ENCODE measurements at places on chromosomes 4 and X.

DNA sequence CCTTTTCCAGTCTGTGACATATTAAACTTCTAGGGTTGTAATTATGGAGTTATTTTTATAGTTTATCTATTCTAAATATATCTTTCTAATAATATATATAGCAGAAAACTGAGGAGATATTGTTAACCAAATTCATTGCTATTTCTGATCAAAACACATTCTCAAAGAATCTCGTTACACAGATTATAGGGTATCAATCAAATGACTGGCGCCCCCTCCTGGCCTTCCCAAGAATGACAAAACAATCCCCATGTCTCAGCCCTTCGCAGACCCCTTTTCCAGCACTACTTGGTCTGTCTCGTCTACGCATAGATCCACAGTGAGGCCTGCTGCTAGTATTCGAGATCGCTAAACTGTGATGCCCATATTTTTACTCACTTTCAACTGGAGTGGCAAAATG is 209.3 kb downstream of the GPC3 start:
- no peak for DNase-seq

GRCh38 chr4:20624793-20625374 is 75.4 kb upstream of the PACRGL start:
- no peak for DNase-seq

DNA sequence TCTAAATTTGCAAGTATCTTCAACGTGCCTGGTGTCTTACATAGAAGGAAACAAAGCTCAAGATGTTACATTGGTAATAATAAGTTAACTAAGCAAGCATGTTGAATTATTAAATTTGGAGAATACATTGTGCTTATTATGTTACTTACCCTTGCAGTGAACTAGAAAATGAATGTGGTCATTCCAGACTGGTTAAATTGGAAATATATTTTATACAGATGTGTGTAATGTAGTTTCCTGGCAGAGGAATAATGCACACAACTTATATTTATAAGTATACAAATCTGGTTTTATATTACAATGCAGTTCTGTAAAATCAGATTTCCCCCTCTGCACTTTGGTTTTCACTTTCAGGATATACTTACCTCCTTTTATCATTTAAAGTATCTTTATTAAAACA is 159.9 kb upstream of the SLIT2 start:
- DNase-seq, result no peak

DNA sequence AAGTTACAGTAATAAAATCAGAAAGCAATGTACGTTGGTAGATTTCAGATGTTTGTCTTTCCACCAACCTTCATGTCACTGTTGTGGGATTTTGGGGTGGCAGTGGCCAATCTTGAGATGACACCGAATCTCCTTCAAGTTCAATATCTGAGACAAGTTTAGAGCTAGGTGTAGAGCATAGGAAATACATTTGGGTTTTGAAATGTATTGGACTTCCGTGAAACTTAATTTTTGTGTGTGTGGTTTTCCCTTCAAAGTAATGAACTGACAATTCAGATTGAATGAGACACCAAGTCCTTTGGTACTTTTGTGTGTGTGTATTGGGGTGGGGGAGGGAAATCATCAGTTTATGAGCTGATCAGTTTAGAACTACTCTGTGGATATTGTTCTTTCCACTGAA is 1.8 kb downstream of the WDR44 start:
- no peak for DNase-seq

- peak; percentile 66 for DNase-seq
These were observed 1043.1 kb upstream of the PABPC4L start for GRCh38 chr4:135244696-135245095.

DNA sequence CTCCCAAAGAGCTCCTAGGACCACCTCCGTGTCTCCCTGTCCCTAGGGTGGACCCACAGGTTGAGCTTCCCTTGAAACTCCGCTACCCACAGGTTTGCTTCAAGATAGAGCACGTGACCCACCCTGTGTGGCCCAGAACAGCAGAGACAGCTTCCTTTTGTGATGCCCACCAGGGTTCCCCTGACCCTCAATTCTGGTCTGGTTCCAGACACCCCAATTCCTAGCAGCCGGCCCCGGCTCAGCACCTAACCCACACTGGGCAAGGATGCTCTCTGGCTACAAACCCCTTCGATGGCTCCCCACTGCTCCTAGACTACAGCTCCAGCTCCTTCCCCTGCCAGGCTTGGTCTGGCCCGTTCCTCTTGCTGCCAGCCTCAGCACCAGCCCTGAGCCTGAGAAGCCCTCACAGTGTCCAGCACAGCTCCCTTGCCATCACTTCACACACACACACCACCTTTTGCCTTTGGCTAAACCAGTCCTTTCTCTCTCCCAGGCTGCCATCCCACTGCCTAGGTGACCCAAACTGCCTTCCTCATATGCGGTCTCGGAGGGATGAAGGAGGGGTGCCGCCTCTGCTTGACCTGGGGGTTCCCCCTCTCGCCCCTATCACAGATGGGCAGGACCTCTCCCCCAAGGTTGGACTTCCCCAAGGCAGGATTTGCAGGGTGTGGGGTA is 6.2 kb downstream of the PNCK start:
- no peak for DNase-seq

- DNase-seq, result peak; percentile 44
These were observed 17.5 kb downstream of the RFC1 start for GRCh38 chr4:39348371-39349315.

DNA sequence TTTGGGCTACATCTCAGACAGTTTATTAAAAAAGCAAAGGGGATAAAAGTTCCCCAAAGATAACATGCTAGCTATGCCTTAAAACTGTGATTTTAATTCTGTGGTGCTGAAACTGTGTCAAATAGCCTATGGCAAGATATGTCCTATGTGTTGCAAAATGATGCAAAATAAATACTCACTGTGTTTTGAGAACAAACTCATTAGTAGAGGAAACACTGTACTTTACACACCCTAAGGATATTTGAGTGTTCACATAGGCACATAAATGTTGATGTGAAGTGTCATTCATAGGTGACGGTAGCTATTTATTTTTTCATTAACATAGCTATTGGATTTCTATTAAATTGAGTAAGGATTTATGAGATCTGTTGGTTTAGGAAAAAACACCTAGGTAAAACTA is 351.9 kb downstream of the FAT4 start:
- no peak for DNase-seq

DNA sequence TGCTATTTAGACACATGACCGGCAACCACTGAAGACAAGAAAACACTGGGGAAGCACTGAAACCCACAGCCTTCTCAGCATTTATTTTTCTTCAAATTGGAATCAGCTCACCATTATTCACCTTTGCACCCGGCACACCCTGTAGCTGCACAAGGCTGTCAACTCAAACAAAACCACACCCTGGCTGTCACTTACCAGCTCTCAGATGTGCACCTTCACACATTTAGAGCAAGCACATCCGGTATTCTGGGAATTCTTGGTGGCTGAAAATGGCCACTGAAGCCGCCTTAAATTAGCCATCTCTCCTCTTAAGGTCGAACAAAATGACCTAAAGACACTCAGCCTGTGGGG is 5.9 kb downstream of the ZFYVE28 start:
- DNase-seq, result no peak

DNA sequence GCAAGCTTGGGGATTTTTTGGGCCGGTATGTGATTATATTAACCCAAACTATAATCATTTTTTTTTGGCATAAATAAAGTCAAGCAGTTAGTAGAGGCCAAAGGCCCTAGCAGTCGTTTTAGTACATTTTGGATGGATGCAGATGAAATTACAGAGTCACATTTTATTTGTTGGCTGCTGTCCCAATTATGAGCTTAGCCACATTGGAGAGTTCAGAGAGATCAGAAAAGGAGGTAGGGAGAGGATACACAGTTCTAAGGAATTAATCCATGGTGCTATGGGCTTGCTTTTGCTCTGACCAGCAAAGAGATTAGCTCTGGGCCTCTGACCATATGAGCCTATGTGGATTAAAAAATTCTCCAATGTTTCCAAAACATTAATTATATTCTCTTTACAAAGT is 395.1 kb downstream of the RAPGEF2 start:
- no peak for DNase-seq
